Activated CD8-positive, alpha-beta memory T cell treated with anti-CD3 and anti-CD28 coated beads, Interleukin-2, amount 50 U/mL, for 48 hours (primary cell): ENCODE measurements at places on chromosomes 6 and 20.

DNA sequence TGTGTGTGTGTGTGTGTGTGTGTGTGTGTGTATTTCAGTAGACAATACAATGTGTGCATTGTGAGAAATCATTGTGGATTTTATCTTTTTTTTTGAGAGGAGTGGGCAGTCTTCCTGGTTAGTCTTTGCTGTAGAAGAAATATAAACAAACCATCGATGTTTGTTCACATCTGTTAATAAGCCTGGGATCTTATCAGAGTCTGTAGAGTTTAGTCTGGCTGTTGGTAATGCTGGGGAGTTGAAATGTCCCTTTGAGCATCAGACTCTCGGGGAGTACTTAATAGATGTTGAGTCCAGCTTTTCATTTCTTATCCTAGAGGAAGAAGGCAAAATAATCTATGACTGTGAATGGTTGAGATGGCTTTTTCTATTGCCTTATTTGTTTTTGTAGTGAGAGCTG, 96.6 kb upstream of the SUPT3H start:
- DNase-seq: no peak

DNA sequence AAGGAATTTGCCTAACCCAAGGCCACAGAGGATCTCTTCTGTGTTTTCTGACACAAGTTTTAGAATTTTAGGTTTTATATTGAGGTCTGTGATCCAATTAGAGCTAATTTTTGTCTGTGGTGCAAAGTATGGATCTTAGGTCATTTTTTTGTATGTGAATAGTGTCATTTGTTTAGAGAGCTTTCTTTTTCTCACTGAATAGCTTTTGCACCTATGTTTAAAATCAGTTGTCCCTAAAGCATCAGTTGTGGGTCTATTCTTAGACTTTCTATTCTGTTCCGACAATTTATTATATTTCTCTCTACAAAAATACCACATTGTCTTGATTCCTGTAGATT, 341 bp upstream of the MCM9 start:
- DNase-seq: no peak

GRCh38 chr20:52191916-52192718, 538 bp upstream of the ZFP64 start:
- DNase-seq: peak; percentile 76

DNA sequence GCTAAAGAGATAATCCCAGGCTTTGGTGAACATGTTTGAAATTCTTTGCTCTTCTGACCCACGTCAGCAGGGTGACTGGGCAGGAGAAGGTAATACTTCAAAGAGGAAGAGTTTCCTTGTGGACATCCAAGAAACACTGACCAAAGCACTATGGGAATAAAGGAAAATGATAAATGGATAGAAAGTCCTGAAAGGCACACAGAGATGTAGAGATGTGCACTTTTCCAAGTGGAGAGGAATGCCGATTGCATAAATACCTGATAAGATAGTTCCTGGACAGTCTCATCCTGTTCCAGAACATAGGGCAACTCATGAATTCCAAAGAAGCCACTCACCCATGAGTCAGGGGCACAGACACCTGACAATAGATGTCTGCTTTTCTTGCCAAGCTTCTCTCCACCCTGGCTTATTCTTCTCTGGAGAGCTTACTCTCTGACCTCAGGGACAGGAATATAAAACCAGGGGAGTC, 191.3 kb upstream of the FOXA2 start:
- no peak for DNase-seq

DNA sequence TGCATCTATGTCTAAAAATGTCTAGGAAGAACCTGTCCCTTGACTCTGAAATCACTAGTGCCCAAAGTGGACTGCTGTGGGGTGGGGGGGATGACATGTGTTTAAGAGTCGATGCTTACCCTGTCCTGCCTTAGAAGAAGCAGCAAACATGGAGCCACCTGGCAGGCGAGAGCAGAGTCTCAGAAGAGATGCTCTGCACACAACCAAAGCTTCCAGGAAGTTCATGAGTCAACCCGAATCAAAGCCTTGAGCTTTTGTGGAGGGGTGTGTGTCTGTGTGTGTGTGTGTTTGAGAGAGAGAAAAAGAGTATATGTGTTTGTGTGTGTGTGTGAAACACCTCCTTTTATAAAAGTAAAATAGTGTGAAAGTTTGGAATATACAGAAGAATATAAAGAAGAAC, 269.9 kb downstream of the ALDH8A1 start:
- DNase-seq: no peak

- no peak for DNase-seq
These were observed 12.9 kb upstream of the TMX4 start for GRCh38 chr20:8032499-8032898.

- DNase-seq: no peak
These were observed 69.9 kb downstream of the SGK1 start for GRCh38 chr6:134247844-134248580.

DNA sequence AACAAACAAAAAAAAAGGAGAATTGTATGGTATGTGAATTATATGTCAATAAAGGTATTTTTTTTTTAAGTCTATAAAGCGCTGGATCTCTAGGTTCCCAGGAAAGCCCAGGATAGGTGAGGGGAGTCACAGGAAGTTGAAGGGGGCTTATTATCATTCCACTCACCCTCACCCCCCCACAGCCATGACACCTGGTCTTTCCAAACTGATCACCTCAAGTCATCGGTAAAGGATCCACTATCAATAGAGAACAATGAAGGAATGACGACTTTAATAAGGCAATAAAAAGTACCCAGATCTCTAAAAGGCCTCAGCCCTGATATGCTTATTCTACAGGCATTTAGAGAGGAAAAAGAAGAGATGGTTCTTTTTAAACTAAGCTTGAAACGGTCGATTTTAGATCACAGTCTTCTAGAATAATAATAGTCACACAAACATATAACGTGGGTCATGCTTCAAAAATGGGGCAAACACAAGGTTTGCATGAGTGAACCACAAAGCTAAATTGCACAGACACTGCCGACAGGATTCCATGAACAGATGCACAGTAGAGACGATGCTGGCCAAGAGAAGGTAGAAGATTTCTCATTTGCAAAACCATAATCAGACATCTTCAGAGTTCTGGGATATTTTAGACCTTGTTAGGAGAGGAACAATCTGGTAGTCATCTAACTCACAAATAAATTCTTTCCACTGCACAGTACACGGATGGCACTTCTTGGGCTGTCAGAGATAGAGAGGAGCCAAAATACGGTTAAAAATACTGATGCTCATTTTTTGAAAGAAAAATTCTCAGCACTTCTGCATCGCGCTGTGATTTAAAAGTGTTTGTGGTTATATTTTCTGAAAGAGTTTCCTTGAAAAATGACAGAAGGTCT, 21.0 kb downstream of the ZMYND8 start:
- no peak for DNase-seq

- no peak for DNase-seq
These were observed 58.0 kb downstream of the DOP1A start for GRCh38 chr6:83125425-83125824.

- no peak for DNase-seq
These were observed 241.1 kb upstream of the TSHZ2 start for GRCh38 chr20:52731093-52731492.

- no peak for DNase-seq
These were observed 36.7 kb downstream of the LAMA2 start for GRCh38 chr6:128919412-128920180.

- DNase-seq: no peak
These were observed 265.9 kb downstream of the BMP7 start for GRCh38 chr20:57000441-57000968.

DNA sequence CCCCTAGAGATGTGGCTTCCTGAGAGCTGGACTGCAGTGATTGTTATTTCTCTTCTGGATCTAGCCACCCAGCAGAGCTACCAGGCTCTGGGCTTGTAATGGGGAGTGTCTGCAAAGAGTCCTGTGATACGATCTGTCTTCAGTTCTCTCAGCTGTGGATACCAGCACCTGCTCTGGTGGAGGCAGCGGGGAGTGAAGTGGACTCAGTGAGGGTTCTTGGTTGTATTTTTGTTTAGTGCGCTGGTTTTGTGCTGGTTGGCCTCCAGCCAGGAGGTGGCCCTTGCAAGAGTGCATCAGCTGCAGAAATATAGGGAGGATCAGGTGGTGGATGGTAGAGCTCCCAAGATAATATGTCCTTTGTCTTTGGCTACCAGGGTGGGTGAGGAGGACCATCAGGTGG, 33.7 kb downstream of the PAX1 start:
- no peak for DNase-seq

DNA sequence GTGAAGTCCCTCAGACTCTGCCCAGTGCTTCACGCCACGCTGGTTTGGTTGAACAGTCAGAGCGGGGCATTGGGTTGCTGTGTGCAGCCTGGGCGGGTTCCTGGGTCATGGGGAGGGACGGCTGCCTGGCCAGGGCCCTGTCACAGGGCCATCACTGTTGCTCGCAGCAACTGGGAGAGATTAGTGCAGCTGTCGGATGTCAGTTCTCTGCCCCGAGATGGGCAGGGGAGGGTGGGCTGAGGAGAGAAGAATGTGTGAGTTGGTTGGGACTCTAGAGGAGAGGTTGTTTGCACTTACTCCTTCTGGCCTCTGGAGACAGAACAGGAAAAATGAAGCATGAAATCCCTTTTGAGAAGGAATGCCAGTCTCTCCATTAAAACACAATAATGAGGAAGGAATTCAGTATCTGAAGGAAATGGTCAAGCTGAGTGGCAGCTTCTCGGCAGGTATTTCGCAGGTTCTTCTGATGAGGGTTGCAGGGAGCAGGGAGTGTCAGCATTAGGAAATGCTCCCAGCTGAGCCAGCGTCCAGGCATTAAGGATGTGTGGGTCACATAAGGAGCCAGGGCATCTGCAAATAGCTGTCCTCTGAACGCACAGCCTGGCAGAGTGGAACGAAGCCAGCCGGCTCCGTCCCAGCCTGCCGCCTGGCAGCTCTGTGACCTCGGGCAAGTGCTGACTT, 95.9 kb downstream of the SSR1 start:
- no peak for DNase-seq

GRCh38 chr6:63597141-63598048, 25.1 kb downstream of the LOC128125822 start:
- DNase-seq: no peak

- no peak for DNase-seq
These were observed 59.9 kb upstream of the TENT5A start for GRCh38 chr6:81812401-81812800.

DNA sequence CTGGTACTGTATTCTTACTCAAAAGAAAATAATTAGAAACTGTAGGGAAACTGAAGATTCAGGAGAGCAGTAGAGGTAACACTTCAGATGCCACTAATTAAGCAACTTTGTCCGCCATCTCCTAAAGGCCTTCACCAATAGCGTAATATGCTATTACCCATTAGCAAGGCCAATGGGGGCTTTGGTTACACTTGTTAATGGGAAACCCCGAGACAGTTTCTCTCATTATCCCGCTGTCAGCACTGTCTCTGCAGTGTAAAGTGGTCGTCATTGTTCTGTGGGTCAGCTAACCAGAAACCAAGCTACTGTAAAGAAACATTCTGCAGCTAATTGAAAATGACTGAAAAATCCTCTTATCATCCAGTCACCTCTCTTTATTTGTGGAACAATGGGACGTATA, 468.0 kb upstream of the POU3F2 start:
- no peak for DNase-seq

- DNase-seq: no peak
These were observed 1.8 kb upstream of the BIRC7 start for GRCh38 chr20:63233924-63234323.

DNA sequence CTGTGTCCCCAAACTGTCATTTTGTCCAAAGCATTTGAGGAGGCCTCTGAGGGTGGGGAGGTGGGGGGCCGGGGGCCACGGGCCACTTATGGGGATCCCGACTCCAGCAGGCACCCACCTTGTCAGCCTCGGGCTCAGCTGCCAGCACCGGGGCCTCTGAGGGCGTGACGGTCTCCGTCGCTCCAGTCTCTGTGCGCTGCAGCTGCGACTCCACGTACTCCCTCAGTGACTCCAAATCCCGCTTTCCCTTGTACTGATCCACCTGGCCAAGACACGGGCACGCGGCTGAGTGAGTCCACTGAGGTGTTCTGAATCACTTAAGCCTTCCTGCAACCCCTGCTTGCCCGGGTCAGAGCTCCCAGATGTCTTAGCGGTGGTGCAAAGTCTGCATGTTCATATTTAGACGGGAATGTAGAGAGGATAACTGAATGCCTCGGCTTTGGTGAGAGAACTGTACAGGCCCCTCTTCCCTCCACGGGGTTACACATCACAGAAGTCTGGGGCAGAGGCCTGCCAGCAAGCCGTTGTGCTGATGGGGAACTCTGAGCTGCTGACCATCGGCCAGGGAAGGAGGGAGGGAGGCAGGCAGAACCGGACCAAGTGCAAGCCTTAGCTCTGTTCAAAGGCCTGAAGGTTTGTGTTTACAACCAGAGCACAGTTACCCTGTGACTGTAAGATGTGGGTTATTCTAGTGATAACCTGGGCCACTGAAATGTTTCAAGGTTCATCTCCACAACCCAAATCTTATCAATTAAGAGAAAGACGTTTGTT, 21.8 kb downstream of the TXNDC5 start:
- no peak for DNase-seq

- DNase-seq: no peak
These were observed 46.8 kb upstream of the NEDD9 start for GRCh38 chr6:11279284-11279689.

DNA sequence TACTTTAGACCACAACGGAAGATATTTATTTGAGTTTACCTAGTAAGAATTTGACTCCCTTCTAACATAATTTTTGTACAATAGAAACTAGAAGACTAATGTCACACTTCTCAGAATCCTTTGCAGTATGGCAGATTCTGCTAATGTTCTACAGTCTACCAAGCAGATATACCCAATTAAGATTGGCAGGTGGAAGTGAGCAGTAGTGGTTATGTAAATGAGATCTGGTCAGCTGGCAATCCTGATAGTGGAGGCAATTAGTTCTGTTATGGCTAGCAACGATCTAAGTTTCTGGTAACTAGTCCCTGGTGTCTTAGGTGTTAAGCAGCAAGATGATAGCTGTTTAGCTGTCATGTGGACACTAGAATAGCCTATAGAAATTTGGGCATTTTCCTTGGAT, 101.0 kb downstream of the CENPW start:
- DNase-seq: no peak

- no peak for DNase-seq
These were observed 59.8 kb downstream of the CCDC170 start for GRCh38 chr6:151553416-151554165.

DNA sequence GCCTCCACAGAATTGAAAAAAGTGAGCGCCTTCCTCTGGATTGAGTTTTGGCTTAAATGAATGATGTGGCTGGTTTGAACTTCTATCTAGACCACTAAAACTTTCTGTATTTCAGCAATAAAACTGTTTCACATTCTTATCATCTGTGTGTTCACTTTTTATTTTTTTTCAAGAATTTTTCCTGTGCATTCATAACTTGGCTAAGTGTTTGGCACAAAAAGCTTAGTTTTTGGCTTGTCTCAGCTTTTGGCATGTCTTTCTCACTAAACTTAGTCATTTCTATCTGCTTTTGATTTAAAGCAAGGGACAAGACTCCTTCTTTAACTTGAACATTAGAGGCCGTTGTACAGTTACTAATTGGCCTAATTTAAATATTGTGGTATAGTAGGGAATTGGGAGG, 1015.1 kb downstream of the EPHA7 start:
- DNase-seq: no peak
